ENCODE measurements at places on chromosomes 5 and 9. TPM values are rescaled to one million over a fixed set of nuclear protein-coding genes. Genes with fewer than 3 reads are reported as not detected.

F12 gene
- 3.0 TPM for total RNA-seq

PPP2R2B gene
- 2.4 TPM for total RNA-seq

GPX8 gene
- 144 TPM for total RNA-seq

C9 gene
- 0.07 TPM for total RNA-seq

MARCHF3 gene
- total RNA-seq = 16.5 TPM

TAF11L8 gene
- not detected for total RNA-seq

CEMIP2 gene
- 139 TPM for total RNA-seq

FIBCD1 gene
- total RNA-seq = 0.66 TPM

FBN2 gene
- total RNA-seq = 105 TPM
